GM10248 (cell line): ENCODE measurements at places on chromosomes 2 and 18.

DNA sequence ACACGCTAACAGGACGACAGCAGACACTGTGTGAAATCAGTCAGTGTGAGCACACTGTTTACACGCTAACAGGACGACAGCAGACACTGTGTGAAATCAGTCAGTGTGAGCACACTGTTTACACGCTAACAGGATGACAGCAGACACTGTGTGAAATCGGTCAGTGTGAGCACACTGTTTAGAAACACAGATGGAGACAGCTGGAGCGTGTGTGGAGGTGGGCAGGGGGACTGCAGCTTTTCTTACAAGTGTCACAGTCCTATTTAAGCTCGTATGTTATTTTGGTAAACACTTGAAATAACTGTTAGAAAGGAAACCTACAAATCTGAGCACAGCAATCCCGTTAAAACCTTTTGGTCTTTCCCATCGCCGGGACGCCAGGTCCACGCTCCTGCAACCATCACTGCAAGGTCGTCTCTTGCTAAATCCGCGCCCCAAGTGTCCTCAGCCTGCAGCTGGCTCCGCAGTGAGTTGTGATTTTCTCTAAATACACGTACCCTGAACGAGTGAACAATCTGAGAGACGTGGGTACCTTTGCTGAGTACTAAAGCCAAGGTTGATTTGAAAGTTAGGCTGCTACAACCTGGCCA, 58.9 kb upstream of the CTDP1 start:
- DNase-seq, result no peak

- DNase-seq, result no peak
These were observed 16.8 kb upstream of the ATP8B1 start for GRCh38 chr18:57819671-57820460.

DNA sequence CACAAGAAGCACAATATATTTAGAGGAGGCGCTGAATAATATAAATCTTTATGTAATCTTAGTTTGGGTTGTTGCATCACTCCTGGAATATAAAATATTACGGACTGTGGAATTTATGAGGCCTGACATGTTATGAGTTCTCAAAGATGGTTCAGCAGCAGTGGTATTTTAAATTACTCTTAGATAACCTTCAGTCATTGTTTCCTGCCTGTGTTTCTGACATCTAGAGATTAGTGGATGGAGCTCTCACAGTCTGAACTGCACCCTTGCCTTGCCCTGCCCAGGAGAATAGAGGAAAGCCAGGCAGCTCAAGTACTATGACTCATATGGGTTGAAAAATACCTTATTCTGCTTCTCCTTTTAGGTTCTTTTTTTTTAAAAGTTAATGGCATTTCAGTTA, 70.0 kb downstream of the ACSL3 start:
- DNase-seq, result no peak

GRCh38 chr2:71749671-71750101, 296.3 kb downstream of the DYSF start:
- DNase-seq, result no peak

DNA sequence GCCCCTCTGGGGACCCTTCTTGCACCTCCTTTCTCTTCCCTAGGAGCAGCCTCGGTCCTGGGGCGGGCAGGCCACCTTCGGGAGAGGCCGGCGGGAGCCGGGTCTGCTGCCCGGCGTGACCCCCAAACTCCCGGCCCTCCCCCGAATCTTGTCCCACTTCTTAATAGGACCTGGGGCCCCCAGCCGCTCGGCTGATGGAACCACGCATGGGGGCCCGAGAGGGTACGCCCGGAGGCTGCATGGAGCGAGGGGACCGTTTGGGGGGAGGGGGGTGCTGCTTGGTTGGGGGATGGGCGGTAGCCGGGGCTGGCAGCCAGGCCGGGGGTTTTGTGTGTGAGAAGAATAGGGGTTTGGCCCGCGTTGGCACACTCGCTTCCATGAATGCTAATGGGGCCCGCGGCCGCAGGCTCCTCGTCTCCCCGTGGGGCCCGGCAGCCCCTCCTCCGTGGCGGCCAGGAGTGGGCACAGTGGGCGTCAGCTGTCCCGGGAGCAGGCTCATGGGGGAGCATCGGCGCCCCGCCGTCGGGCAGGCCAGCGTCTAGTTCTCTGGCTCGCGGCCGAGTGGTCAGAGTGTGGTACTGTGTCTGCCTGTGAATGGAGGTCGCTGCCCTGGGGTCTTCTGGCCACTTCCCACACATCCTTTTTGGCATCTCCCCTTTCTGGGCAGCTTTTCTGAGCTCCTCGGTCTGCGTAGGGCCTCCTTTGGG, 1.0 kb downstream of the GAREM2 start:
- DNase-seq, result no peak

DNA sequence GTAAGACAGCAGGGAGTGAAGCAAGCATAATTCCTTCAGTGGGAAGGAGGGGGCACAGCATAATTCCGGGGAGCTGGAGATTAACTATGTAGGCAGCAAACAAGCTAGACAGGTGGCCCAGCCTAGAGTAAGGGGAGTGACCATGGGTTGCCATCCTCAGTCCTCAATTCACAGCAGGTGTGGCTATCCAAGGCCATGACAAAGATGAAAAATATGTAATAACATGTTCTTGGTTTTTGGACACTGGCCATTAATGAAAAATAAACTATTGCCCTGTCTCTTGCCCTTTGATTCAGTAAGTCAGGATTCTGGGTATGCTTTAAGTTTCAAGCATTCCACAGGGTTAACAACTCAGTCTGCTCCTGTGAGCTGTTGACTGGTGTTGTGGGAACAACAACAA, 65.0 kb downstream of the CYP1B1 start:
- DNase-seq, result no peak

DNA sequence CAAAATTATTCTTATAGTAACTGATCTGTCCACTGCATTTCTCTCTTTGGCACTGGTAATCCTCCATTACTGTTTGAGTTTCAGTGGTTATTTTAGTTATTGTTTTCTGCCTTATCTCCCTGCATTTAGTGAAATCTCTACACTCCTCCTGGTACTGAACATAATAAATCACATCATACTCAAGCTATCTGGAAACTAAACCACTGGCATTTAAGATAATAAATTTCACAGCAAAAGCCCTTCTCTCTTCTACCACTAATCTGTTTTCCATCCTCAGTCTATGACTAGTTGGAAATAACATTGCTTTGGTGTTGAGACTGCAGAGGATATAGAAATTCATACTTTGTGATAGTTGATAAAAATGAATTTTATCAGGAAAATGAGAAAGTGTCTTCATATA, 399.3 kb upstream of the FSHR start:
- DNase-seq, result no peak

- DNase-seq, result no peak
These were observed 4.3 kb downstream of the DBI start for GRCh38 chr2:119371111-119371510.

DNA sequence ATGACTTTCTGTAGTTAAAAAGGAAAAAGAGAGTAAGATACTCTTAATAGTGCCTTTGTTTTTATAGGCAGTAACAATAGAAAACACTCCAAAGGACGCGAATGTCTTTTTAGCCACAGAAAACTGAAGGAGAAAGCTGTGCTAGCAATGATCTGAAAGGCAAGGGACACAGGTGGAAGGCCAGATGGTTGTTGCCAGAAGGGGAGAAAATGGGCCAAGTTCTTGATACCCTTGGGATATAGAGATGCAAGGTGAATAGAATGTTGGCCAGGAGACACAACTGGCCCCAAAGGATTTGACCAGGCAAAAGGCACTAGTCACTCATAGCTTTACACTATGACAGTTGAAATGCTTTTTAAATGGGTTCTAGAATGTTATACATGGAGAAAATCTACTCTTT, 180.0 kb downstream of the NRXN1 start:
- no peak for DNase-seq

DNA sequence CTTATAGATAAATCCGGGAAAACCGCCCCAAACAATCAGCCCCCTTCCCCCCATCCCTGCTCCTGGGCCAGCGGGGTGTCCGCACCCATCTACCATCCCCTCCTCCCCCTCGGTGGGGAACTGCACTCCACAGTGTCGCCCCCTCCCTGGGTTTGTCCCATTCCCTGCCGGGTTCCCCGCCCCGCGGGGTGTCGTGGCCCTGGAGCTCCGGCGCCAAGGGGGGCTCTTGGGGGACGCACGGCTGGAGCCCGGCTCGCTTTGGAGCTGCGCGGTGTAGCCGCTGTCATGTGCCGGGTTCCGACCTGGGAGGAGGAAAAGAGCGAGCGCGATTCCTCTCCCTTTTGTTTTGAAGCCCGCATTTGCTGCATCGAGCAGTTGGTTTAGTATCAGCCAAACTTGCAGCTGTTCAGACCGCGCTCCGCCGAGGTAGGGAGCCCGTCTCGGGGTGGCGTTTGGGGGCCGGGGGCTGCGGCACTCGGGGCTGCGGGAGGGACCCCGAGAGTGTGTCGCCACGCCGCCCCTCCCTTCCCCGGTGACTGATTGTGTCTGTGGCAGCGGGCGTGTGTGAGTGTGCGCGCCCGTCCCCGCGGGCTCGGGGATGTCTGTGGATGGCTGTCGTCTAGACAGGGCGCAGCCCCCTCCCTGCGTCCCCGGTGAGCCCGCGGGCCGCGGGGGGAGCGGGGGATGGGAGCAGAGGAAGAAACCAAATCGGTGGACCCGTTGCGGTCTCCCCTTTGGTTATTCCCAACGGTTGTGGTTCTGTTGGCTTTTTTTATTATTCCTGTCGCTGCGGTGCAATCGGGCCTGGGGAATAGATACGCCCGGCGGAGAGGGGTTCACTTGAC, 797 bp downstream of the CTIF start:
- DNase-seq, result peak; percentile 46

DNA sequence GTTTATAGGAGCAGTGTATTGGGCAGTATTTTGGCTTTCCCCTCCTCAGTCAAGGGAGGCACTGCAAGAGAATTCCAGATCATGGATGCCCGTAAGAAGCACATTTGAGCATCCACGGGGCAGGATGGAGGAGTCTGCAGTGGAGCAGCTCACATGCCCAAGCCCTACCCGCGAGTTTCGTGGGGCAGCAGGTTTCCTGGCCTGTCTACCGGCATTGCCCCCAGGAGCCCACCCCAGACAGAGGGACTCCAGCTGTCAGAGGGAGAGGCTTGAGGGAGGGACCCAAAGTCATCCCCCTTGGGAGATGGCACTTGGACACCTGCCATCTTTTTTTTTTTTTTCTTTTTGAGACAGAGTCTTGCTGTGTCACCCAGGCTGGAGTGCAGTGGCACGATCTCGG, 31.3 kb downstream of the TMEM177 start:
- DNase-seq, result no peak

GRCh38 chr2:44056947-44057346, 61.2 kb upstream of the LRPPRC start:
- DNase-seq, result no peak

DNA sequence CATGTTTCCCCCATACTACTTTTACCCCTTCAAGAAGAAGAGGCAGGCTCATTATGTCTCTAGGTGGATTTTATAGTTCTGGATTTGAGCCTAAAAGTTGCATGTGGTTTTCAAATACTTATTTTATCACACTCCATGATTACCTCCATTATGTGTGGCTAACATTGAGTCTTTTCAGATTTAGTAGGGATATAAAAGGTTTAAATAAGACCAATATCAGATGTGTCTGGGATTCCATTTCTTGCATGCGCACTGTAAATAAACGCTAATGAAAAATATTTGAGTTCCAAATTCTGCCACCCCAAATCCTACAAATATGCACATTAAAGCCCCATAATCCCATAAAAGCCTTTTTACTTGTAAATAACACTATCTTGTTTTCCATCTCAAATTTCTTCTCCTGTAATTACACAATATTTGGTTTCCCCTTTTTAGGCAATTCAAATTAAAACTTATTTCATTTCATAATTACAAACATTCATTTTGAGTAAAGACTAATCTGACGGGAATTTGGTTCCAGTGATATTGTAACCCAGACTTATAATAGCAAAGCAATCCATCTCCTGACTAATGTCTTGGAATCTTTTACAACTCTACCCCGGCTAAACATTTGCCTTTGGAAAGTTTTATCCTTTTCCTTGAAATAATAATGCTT, 600.0 kb downstream of the SLC4A3 start:
- no peak for DNase-seq

DNA sequence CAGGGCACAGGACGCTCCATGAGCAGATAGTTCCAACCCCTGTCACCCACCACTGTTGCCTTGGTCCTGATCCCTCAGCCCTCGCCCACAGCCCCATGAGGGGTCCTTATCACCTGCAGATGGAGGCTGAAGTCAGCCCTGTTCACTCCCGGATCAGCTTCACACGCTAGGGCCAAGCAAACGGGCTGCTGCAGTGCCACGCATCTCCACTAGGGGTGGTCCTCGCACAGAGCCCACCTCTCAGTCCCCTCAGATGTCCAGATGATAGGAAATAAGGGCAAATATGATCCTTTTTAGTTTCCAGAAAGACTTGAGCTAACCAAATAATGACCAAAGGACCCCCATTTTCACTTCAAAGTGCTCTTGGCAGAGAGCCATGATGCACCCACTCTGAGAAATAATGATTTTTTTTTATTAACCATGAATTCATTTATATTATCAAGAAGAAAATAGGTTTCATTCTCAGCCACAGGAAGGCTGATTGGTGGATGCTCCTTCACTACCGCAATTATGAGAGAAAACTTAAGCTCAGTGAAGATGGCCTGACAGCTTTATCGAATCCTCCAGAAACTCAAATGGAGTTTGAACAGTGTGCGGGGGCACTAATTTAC, 71.9 kb upstream of the KLHL29 start:
- DNase-seq, result peak; percentile 64

- DNase-seq, result no peak
These were observed 28.2 kb downstream of the BIN1 start for GRCh38 chr2:127078666-127079270.

DNA sequence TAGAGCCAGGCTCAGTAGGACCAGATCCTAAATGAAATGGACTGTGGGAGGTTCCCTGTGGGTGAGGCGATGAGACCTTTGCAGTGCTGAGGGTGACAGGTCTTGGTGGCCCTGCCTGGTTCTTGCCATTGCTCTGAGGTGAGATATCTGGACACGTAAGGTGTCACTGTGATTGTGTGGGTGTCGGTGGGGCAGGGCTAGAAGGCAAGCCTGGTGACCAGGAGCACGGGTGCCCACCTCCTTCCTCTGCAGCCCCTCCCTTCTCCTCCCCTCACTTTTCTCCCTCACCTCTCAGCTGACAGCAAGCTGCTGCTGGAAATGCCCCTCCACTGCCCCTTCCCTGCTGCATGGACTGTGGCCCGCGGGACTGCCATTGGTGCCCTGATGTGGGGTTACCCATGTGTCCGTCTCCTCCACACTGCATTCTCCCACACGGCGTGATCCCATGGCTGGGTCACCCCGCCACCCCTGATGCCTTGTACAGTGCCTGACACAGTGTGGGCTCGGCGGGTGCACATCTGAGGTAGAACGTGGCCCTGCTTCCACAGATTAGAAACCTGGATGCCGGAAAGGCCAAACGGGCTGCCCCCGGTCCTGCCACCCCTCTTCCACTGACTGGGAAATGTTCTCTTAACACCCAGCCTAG, 55.6 kb upstream of the FOSL2 start:
- DNase-seq, result no peak

DNA sequence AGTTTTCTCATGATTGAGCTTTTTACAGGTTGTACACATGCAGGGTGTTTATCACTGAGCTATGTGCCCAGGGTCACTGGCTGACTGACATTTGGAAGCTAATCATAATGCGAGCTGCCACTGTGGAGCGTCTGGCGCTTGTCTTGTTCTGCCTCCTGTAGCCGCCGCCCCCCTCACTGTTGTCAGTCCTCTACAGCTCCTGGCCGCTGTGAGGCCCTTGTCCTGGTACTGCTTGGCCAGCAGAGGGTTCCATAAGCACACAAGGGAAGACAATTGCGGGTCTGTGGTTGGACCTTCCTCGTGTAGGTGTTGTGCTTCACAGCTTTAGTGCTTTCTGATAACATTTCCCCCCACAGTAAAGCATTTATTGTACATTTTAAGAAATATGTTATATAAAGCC, 105.6 kb upstream of the LDLRAD4 start:
- DNase-seq, result no peak
